ENCODE measurements at places on chromosomes 2 and 18.

DNA sequence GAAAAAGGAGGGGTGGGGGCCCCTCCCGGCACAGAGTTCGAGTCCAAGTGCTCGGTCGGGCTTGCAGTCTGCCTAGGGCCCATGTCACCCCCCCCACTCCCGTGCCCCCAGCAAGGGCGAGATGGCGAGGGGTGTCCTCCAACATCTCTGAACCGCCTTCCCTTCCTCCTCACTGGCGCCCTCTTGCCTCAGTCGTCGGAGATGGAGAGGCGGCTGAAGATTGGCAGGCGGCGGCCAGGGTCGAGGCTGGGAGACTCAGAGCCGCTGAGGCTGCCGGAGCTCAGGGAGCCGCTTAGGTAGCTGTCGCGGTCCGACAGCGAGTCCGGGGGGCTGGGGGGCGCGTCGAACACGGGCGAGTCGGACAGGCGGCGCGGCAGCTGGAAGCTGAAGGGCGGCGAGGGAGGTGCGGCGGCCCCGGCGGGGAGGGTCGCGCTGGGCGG lies 2.3 kb downstream of the ZFP36L2 start:
- peak; percentile 74 for DNase-seq

DNA sequence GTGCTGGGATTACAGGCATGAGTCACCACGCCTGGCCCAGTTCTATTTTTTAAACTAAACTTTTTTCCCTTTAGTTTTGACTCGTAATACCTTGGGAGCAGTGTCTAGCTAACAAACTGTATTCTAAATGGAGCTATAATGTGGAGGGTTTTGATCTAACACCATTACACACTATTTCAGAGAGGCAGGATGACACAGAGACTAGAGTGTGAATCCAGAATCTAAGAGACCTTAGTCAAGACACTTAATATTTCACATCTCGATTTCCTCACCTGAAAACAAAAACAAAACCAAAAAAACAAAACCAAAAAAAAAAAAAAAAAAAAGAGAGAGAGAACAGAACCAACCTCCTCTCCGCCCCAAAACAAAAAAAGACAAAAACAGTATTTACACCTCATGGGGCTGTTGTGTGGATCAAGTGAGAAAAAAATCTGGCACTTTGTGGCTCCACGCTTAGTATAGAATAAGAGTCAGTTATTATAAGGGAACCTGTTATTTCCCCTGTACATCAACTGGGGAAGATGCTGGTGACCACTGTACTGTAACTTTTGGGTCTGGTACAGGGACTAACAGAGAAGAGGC lies 31.3 kb downstream of the DARS1 start:
- peak; percentile 30 for DNase-seq

- DNase-seq: no peak
Observed at GRCh38 chr2:206488623-206489022, 45.3 kb downstream of the ADAM23 start.

- DNase-seq: no peak
Observed at GRCh38 chr2:2600366-2600765, 269.3 kb upstream of the MYT1L start.

DNA sequence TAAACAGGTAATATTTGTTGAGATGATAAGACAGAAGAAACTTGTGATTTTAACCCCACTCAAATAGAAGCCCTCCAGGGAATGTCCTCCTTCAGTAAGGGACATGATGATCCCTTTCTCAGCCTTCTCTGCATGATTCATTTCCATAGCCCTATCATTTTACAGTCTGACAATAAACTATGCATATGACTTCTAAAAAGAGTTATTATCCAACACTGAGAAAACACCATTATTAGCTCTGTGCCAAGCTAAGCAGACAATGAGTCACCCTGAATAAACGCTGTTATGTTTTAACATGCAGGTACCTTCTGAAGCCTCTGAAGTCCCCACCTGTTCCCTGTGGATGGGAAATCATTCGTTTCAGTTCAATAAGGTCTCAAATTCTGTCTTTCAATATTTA lies 54.7 kb downstream of the DTNB start:
- no peak for DNase-seq

DNA sequence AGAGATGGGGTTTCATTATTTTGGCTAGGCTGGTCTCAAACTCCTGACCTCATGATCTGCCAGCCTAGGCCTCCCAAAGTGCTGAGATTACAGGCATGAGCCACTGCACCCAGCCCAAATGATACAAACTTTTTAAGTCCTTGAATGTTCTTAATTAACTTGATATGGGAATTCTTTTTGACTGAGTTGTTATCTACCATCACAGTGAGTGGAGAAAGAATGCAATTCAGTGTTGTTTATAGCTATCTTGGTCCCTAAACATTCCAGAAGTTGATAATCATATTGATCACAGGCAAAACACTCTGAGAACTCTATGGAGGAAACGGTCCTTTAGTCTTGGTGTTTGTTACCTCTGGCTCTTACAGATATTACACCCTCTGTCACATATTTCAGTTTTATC lies 1072.5 kb downstream of the SUCLG1 start:
- DNase-seq: no peak

DNA sequence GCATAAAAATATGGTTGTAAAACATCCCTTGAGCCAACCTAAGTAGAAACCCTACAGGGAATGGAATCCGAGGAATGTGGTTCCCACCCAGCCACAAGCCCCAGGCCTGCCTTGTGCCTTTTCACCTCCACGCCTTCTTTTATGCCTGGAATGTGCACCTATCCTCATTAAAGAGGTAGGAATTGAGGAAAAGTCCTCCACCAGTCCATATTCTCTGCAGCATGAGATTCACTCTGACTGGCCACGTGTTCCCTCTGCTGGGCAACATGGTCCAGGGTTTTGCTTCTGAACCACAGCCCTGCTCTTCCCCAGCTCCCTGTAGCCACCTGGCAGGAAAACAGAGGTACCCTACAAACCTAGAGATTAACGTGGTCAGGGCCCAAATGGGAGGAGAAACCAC lies 787.9 kb upstream of the RAB6C start:
- no peak for DNase-seq

- no peak for DNase-seq
Observed at GRCh38 chr2:234072454-234072853, 22.0 kb downstream of the SPP2 start.

Data from central memory CD8-positive, alpha-beta T cell (primary cell).